ENCODE measurements at places on chromosomes 4 and X.

DNA sequence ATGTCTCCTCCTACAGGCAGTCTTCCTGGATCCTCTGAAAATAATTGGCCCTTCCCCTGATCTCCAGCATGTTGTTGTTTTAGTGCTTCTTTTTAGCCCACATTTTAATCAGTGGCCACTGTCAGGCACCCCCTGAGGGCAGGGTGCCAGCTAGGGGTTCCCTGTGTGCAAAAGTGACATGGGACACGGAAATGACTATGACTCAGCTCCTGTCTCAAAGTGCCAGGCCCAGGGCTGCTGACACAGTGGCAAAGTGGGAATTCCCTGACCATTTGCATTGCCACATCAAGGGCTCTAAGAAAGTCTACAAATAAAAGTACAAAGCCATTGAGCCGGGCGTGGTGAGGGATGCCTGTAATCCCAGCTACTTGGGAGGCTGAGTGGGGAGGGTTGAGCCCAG is 24.8 kb downstream of the HMX1 start:
- no peak for DNase-seq

DNA sequence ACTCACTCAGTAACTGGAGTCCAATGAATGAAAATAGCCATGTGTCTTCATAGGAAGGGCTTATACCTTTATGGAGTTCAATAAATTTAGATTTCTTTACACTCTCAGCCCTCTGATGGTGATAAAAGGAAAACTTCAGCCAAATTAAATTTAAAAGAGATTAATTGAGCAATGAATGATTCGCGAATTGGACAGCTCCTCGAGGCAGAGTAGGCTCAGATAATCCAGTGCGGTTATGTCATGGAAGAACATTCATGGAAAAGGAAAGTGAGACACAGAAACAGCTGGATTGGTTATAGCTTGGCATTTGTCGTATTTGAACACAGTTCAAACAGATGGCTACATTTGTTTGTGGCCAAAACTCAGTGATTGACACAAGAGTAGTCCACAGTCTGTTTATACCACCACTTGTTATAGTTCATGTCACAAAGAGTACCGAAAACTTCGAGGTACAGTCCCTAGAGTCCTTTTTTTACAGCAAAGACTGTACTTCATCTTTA is 54.6 kb upstream of the TACR3 start:
- DNase-seq: no peak

GRCh38 chr4:185019456-185020292 is 1.4 kb downstream of the HELT start:
- no peak for DNase-seq

GRCh38 chr4:158208963-158209640 is 1.2 kb upstream of the TMEM144 start:
- no peak for DNase-seq

DNA sequence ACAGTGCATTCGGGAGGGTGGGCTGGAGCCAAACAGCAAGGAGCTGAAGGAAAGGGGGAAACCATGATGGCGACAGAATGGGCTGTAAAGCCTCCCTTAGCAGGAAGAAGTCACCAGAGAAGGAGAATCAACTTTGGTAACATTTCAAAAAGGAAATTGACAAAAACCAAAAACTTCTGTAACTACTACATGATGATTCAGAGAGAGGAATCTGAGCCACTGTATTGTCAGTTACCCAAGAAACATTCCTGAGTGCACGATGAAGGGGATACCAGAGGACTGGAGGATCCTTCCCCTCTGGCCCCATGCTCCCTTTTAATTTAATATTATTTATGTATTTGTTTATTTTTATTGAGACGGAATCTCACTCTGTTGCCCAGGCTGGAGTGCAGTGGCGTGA is 26.3 kb downstream of the PDHA1 start:
- no peak for DNase-seq

- DNase-seq: no peak
These were observed 67.4 kb downstream of the GLRB start for GRCh38 chr4:157143369-157143768.

- no peak for DNase-seq
These were observed 239.7 kb upstream of the AGA start for GRCh38 chr4:177681902-177682301.

DNA sequence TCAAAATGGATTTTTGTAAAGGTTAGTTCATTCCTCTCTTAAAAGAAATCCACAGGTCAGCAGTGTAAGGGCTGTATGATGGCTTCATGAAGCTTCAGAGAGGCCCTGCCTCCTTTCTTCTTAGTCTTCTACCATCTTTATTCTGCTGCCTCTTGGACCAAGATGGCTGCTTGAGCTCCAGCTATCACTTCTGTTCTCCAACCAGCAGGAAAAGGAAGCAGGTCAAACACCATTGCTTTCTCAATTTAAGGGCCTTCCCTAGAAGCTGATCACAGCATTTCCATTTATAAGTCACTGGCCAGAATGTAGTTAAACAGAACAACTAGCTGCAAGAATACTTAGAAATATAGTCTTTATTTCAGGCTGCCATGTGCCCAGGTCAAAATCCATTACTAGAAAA is 336.8 kb upstream of the KLF3 start:
- no peak for DNase-seq

DNA sequence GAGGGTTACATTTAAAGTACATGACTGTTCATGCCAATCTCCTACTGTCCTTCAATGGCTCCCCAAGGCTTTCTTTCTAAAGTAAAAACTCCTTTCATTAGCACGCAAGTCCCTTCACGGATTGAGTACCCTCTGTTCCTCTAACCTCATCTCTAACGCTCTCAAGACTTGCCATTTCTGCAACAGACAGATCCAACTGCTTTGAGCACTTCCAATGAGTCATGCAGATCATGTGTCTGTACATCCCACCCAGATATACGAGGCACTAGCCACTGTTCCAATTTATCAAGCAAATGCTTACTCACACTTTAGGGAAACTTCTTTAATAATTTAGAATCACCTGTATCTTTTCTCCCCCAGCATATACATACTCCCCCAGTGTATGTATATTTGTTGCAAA is 332.5 kb upstream of the ZFP42 start:
- no peak for DNase-seq

DNA sequence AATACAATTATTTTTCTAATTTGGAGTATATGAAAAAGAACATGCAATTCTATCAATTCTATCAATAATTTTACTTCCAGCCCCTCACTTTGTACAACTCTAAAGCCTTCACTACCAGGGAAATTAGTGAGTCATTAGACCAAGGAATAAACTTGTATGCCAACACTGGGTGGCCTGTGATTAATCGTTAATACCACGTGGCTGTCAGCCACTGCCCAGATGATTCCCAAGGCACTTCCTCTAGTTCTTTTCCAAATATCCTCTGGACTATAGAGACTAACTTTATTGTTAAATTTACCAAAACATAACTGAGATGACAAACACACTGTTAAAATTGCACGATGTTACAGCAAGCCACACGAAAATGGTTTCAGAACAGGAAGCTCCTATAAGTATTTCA is 45.7 kb downstream of the MID1 start:
- no peak for DNase-seq

- no peak for DNase-seq
These were observed 133.9 kb downstream of the AFAP1 start for GRCh38 chr4:7805533-7806337.

GRCh38 chr4:149441338-149441737 is 374.3 kb downstream of the IQCM start:
- DNase-seq: no peak

DNA sequence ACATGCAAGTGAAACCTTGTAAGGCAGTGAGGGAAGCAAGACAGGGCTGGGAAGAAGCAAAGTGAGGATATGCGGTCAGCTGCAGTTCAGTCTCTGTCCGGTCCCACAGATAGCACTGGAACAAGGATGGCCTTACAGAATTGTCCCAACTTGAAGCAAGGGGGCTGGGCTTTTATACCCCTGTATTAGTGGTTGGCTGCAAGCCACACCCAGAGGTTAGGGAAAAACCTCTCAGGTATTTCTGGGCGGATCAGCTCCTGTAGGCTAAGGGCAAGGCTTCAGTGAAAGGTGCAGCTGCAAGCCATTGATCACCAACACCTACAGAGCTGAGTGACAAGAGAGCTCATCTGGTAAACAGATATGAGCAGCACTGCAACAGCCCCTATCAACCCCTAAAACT is 89.0 kb downstream of the KDR start:
- DNase-seq: no peak

GRCh38 chr4:146621-147020 is 22.3 kb downstream of the ZNF718 start:
- DNase-seq: no peak

DNA sequence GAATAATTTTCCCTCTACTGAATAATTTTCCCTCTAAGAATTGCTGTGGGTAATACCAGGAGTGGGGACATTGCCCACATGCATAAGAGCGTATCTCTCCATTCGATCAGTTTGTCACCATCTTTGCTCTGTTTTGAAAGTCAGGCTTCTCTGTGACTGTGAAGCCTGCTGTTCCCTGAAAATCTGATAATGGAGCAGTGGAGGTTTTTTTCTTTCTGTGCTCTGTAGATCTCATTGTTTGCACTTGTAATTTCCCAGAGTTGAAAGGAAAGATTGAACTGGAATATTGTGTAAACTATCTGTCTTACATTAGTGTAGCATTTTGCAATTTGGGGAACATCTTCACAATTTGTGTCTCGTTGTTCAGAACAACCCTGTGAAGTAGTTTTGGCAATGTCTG is 4.3 kb downstream of the ZXDB start:
- no peak for DNase-seq

DNA sequence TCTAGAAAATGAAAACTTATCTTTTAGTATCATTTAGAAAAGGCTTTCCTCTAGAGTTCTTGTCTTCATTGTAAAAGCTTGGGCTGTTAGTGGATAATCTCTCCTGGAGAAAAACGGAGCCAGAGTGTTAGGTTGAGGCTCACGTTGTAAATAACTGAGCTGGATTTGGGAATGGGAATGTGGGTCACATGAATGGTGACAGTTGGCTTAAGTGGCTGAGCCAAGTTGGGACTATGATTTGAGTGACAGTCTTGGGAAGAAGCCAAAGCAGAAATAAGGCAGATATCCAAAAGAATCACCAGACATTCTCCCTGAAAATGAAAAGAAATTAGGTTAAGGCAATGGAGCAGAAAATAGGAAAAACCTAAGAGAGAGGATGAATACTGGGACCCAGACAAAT is 33.6 kb upstream of the PDGFC start:
- DNase-seq: no peak

DNA sequence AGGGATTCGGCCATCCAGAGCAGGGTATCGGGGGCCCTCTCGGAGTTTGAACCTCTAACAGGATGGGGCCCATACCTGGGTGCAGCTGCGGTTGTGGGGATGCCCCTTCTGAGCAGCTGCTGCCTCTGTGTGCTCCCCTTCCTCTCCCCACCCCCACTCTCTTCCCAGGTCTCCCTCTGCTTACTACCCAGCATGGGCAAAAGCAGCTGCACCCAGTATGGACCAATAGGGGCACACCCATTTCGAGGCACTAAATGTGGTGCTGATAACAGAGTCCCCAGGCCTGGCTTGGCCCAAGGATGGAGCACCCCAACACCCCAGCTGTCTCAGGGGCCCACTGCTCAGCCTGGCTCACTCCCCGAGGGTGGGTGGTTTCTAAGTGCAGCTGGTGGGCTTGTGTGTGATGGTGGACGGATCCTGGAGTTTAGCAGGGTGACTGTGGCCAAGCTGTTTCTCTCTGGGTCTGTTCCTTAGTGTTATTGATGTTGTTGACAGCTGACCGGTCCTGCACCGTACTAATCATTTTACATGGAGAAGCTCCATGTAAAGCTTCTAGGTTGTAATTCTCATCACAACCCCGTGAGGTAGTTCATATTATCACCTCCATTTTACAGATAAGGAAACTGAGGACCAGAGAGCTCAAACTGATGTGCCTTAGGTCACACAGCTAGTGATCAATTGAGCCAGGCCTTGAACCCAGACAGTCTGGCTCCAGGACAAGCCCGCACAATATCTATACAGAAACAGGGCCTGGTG is 13.1 kb upstream of the KIAA0232 start:
- no peak for DNase-seq

DNA sequence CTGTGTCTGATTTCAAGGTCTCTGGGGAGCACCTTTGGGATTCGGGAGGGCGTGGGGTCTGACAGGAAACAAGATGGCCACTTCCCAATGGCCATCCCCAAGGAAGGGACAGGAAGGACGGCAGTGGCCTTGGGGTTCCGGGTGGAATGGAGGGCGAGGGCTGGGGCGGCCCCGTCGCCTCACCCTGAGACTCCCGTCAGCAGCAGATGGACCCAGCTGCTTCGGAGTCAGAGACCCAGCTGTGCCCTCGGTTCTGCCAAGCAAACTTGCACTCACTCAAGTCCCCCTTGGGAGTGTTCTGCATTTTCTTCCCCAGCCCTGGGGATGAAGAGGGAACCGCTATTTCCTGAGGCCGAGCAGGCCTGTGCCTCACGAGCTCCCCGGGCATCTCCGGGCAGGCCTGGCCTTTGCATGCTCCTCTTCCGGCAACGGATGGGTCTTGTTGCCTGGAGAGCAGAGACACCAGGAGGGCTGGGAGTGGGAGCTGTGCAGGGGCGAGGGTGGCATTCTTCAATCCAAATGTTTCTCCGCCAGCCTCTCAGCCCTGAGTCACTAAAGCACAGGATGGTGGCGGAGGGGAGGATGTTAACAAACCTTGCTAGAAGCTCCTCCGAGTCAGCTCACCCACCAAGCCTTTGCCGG is 6.8 kb upstream of the DUSP9 start:
- DNase-seq: no peak

- peak; percentile 55 for DNase-seq
These were observed at the start of gene FGFBP2 for GRCh38 chr4:15963001-15963451. FGFBP2 (minus strand) TSS chr4:15963175; CDS start chr4:15963129, 46 bp downstream.

GRCh38 chr4:14693728-14694127 is 308.6 kb upstream of the CPEB2 start:
- no peak for DNase-seq

DNA sequence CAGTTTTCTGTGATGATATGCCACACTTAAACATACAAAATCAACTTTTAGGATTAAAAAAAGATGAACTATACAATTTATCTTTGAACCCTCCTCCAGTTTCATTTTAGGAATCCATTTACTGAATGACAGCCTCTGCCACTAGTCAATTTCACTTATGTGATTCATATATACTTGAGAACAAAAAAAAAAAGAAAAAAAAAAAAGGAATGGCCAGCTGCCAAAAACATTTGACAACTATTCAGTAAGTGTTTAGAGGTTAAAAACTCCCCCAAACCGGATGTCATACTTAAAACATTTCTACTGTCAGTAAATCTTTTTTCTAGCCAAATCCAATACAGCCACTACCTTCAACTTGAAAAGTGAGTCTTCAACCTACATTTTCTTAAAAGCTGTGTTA is 266.7 kb upstream of the MAGEB2 start:
- no peak for DNase-seq

Measured in CD4-positive, alpha-beta T cell treated with Interleukin-1 beta for 1 hour (primary cell).